ENCODE measurements at places on chromosomes 4 and X.

- DNase-seq, result peak; percentile 33
Observed at GRCh38 chrX:96564595-96564994, 120.0 kb upstream of the DIAPH2 start.

GRCh38 chr4:76210452-76210851 lies 3.2 kb downstream of the SCARB2 start:
- DNase-seq, result peak; percentile 44

GRCh38 chr4:124288706-124289486 lies 423.6 kb downstream of the ANKRD50 start:
- DNase-seq, result no peak

GRCh38 chr4:185416955-185417354 lies 8.8 kb downstream of the UFSP2 start:
- DNase-seq, result no peak

DNA sequence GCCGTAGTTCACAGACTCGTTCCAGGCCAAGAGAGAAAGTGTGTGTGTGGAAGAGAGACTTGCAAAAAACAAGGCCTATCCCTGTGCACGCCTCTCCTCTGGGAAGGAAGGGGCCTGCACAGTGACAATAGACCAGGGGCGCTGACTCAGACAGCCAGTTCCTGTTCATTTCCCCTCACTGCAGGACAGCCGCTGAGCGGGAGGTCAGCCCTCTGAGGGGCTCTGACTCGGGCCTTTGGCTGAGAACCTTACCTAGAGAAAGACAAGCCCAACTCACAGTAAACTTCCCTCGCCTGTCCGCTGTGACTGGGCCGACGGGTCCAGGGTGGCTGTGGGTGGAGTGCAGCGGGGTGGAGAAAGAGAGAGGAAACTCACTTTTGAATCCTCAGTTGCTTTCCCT lies 52.1 kb downstream of the RTL5 start:
- DNase-seq, result no peak
